RKO (cell line): ENCODE measurements at places on chromosomes 6 and 20.

- no peak for DNase-seq
These were observed 156.5 kb upstream of the FOXA2 start for GRCh38 chr20:22740829-22741228.

DNA sequence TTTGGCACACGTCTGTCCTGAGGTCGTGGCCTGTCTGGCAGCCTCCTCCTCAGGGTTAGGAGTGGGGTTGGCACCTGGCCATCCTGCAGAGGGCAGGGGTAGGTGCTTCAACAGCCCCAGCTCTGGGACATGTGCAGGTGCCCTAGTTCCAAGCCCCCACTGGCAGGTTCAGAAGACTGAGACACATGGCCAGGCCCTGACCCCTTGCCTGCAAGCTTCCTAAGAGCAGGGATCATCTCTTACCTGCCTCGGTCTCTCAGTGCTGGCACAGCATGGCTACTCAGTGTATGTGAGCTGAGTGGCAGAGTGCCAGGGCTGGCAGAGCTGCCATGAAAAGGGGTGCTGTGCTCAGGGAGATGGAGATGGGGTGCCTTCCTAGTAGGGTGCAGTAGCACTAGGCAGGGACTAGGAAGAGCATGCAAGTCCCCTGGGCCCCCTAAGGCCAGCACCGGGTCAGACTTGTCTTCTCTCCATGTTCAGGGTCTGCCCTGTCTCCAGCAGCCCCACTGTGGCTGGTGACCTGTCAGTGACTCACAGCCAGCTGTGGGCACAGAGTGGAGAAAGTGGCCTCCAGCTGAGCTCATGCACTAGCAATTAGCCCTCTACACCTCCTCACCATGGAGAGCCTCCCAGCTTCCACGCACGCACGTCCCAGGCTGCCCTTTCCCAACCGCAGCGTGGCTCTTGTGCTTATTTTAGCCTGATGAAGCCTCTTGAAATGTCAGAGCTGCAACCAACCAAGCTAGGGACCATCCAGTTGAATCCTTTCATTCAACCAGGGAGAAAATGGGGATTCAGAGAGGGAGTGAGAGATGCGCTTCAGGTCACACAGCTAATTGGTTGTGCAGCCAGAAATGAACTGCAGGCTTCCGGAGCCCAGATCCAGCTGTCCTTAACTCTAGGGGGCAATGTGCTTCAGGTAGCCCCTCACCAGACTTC lies 116.6 kb downstream of the MRPL14 start:
- DNase-seq: peak; percentile 62

DNA sequence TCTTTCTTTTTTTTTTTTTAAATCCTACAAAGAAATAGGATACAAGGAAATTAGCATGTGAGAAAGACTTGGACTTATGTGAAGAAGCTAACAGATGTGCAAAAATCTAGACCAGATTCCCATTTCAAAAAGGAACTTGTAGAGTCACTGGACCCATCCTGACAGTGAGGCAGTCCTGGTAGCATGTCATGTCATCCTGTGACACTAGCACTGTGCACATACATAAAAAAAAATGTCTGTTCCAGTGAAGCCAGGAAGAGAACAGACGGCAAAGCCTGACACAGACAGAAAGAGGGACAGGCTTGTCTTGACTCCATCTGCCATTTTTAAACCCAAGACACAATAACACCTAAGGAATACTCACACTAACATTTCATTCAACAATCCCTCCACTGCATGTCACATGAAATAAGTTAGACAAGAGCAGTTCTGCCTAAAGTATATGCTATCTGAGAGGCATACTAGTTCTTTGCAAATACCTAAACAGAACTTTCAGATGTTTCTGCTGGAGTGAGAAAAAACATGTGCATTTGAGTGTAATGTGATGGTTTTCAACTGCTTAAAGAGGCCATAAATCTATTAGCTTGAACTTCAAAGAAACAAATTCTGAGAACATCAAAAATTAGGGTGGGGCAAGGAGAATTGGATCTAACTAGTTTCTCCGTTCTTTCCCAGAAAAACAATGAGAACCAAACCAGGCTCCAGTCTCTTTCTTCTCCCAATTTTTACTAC lies 159.6 kb downstream of the BACH2 start:
- no peak for DNase-seq

- no peak for DNase-seq
These were observed 61.3 kb upstream of the PMEPA1 start for GRCh38 chr20:57770852-57771720.

GRCh38 chr6:158849899-158850806 lies 31.0 kb upstream of the EZR start:
- DNase-seq: peak; percentile 96

DNA sequence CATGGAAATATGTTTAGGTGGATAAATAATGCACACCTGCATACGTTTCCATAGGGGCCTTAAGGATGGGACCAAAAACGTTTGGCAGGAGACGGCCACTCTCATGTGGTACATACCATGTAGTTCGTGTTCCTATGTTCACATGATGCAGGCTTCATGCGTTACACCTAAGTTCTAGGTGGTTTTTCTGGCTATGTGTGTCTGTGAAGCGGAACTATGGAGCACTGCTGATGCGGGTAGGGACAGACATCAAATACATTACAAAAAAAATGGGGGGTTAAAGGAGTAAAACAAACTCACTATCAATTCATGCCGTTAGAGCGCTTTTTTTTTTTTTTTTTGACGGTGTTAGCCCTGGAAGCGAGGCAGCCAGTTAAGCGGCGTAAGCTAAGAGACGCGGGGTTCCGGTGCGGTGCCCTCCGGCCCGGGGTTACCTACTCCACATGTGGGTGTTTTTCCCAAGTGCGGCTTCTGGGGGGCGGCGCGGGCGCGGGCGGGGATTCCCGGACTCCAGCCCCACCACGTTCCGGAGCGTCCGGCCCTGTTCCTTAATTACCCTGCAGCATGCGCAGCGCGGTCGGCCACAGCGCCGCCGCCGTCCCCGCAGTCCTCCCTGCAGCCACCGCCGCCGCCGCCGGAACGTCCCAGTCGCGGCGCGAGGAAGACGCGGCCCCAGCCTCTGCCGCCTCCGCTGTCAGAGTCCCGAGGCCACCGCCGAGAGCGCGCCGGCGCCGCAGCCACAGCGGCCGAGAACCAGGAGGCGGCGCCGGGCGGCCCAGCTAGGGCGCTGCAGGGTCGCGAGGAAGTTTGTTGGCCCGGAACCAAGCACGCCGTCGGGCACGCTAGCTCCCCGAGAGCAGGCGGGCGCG lies 648 bp downstream of the COL19A1 start:
- no peak for DNase-seq

DNA sequence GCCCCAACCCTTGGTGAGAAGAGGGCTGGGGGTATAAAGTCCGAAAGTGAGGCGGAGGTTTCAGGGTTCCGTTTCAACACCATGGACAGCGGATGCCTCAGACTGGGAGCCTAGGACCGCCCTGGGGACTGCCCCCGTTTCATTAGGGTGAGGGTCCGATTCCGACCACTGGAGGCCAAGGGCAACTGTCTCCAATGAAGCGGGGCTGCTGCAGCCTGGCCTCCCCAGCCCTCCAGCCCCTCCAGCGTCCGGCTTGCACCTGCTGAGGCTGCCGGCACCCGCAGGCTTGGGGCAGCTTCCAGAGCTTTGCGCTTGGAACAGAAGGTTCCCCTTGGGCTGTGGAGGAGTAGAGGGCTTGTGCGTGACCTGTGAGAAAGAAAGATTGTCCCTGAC lies 39.9 kb downstream of the YTHDF1 start:
- DNase-seq: no peak

DNA sequence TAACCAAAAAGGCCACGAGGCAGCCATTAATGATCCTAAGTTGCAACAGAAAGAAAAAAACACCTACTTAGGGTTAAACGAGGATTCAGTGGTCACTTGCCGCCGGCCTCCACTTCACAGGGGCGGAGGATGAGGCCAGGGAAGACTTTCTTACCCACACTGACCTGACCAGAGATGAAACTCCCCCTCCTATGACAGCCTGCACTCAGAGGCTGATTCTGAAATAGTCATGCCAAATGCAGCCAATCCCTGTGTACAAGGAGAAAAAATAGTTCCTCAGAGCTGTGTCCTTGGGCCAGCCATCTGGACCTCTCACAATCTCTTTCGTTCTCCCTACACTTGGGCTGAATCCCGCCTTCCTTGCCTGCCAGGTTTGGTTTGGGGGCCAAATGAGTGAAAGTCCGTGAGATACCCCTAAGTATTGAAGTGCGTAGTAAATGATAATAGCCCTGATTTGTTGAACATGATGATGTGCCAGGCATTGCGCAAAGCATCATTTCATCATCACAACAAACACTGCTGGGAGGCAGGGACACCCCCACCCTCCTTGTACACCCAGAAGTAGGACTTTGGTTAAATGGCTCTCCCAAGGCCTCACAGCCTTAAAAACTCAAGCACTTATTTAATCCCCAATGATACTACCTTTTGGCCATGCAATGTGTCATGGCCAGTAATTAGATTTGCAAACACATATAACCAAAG lies 3.2 kb upstream of the IRF4 start:
- DNase-seq: no peak

DNA sequence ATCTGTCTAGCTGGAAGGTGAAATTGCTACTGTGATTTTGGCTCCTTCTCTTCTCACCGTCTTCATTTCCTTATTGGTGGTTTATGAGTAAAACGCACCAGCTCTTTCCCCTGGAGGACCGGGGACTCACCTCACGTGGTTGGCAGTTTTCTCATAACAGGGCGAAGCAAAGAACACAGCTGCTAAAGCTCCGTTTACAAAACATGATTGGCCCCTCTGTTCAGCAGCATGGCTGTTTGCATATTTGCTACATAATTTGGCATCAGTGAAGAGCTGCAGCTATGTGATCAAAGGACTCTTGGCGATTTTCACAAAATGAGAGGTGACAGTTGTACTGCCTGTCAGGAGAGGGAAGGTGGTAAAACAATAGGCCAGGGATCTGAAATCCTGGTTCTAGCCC lies 20.5 kb upstream of the TMEM181 start:
- no peak for DNase-seq

GRCh38 chr6:148580442-148580841 lies 166.4 kb upstream of the UST start:
- no peak for DNase-seq

DNA sequence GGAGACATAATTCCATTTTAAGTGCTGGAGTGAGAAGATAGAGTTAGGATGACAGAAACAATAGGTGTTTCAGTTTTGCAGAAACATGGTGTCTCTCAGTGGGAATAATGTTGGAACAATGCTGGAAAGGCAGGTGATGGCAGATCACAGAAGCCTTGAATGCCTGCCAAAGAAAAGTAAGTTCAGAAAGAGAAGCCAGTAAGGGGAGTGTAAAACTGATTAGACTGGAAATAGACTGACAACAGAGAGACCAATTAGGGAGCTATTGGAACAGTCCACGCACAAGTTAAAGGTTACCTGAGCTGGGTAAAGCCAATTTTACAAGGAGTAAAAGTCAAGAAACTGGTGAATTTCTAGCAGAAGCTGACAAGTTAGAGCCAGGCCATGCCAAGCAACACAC lies 142.9 kb downstream of the TFAP2A start:
- DNase-seq: no peak

DNA sequence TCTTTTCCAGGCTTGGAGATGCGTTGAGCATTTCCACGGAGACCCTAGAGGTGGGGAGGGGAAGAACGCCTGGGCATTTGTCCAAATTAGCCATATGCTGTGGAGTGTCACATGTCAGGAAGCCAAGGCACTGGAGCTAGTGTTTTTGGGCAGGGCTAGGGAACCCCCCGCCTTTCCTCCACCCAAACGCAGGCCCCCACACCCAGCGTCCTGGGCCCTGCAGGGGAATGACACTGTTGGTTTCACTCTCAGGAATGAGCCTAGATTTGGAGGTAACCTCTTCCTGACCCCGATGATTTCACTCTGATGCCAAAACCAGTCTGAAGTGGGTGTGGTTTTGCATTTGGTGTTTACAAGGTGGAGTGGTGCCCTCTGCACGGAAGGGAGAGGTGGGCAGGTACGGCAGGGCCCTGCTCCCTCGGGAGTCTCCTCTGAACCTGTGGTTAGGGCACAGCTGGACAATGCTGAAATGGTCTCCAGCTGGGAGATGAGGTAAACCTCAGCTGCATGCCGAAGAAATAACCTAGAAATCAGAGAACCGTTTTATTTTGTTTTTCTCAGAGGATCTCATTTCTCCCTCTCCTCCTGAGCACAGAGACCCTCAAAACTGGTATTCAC lies 29.5 kb downstream of the MTHFD1L start:
- DNase-seq: no peak

DNA sequence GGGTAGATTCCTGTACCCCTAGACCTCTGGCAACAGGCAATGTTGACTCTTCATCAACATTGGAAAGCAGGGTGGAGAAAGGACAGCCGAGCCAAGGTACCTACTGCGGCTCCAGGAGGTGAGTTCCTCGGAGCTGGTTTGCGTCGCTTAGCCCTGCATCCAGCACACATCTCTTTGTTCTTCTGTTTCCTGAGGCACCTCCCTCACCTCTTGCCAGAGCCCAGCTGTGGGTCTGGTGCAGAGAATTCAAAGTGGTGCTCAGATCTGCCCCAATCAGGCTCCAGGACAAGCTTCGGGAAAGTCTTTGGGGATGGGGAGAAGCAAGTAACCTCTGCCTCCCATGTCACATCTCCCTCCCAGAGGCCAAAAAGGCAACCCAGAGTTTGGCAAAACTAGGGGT lies 2.2 kb downstream of the KCNG1 start:
- DNase-seq: no peak

- DNase-seq: no peak
These were observed 117.6 kb downstream of the F13A1 start for GRCh38 chr6:6202886-6203285.

DNA sequence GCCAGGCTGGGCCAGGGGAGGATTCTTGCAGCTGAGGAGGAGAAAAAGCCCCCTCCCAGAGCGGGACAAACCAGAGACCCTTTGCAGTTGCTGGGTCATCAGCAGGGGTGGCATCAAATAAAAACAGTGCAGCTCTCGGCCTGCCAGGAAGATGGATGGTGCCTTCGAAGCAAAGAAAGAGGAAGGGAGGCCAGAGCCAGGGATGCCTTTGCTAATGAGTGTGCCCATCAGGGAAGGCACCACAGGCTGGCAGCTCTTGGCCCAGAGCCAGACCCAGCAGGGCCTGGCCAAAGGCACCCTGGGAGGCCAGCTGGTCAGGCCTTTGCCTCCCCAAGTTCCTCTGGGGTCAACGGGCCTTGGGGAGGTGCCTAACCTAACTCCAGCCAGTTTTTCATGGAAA lies 26.3 kb upstream of the ZNF318 start:
- no peak for DNase-seq

- no peak for DNase-seq
These were observed 249.7 kb downstream of the GMPR start for GRCh38 chr6:16487996-16488674.

DNA sequence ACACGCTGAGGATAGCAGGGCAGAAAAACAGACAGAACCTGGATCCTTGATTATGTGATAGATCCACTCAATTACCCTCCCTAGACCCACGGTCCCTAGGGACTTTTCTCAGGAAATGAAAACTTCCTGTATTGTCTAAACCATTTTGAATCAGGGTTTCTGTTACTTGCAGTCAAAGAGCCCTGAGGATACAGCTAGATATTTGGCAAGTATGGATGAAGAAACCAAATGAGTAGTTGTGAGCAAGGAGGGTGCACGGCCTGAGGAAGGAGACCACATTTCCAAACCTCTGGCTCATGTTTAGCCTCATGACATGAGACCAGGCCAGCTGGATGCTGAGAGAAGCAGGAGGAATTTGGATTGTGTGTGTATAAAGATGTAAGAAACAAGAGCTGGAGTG lies 91.6 kb downstream of the MRPL14 start:
- DNase-seq: no peak

- no peak for DNase-seq
These were observed 1075.6 kb downstream of the HACE1 start for GRCh38 chr6:103784117-103784516.

- DNase-seq: no peak
These were observed 8.5 kb downstream of the RBM24 start for GRCh38 chr6:17289630-17290061.

- no peak for DNase-seq
These were observed 650.0 kb downstream of the KIF16B start for GRCh38 chr20:15923030-15923776.
